ENCODE measurements at places on chromosomes 7 and 10.

- no peak for DNase-seq
These were observed 752 bp upstream of the ABCA13 start for GRCh38 chr7:48170506-48170905.

- no peak for DNase-seq
These were observed 126.3 kb downstream of the LRRC18 start for GRCh38 chr10:48813291-48813690.

DNA sequence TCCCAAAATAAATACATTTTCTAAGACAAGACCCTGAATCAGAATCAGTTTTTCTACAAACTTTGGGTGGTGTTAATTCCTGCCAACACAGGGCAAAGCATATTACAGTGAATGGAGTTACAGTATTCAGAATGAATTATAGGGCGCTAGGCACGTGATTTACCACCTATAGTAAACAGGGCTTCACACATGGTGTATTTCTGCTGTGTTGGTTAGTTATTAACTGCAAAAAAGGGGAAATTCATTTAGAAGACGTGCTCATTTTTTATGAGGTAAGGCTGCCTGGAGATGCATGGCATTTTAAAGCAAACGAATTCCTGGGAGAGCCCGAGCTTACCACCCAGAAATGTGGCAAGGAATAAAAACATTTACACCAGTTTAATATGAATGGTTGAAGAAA is 393.8 kb downstream of the LRMDA start:
- DNase-seq: no peak

DNA sequence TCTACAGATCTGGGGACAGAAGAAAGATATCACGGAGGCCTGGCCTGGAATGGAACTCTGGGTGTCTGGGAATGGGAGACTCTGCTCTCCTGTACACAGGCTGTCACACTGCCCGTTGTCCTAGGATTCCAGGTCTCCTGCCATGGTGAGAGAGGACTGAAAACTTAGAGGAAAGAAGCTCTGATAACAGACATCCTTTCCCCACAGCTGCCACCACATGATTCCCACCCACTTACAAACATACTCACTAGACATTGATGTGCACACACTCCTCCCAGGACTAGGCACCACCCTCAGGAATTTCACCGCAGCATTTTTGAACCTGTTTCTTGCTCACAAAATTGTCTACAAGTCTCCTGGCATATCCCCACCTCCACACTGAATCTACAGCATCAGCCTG is 5.7 kb downstream of the ZNF92 start:
- DNase-seq: no peak

- peak; percentile 93 for DNase-seq
These were observed 525.8 kb downstream of the KIF20B start for GRCh38 chr10:90227217-90227656.

DNA sequence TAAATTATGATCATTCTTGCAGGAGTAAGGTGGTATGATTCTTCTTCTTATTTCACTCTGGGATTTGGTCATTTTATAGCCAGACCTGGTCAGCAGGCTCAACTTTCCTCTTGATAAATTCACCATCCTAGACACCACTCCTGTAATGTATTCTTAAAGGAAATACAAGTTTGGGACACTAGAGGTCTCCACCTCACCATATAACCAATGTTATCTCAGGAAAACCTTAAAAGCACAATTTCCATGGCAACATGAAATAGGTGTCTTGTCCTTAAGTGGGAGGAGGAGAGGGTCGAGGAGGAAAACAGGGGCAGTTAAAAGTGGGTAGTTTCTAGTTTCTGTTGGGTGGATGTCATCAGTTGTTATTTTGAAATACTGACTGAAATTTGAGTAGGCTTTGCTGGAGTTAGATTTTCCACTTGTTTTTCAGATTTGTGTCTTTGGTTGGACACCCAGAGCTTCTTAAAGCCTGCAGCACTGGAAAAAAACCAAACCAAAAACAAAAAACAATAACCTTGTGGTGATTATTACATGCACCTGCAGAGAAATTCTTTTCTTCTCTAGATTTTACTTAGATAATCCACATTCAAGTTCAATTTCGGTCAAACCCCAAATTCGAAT is 163.1 kb downstream of the PRKCQ start:
- DNase-seq: peak; percentile 59

- DNase-seq: no peak
These were observed 241.5 kb upstream of the PTER start for GRCh38 chr10:16195178-16195769.

- DNase-seq: peak; percentile 72
These were observed 875.5 kb upstream of the SORCS1 start for GRCh38 chr10:108039821-108040584.

DNA sequence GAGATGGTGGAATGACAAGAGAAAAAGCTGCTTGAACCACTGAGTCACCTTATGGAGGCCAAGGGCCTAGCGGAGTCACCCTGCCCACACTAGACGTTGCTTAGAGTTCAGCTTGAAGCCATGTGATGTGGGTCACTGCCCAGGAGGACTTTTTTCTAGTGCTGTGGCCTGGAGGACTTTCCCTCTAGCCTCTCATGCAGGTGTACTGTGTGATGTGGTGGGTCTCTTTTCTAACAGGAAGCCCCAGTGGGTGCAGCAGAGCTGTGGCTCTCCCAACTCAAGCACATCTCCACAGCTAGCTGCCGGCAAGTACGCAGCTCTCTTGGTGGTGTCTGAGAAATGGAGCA is 13.6 kb downstream of the POR start:
- no peak for DNase-seq

DNA sequence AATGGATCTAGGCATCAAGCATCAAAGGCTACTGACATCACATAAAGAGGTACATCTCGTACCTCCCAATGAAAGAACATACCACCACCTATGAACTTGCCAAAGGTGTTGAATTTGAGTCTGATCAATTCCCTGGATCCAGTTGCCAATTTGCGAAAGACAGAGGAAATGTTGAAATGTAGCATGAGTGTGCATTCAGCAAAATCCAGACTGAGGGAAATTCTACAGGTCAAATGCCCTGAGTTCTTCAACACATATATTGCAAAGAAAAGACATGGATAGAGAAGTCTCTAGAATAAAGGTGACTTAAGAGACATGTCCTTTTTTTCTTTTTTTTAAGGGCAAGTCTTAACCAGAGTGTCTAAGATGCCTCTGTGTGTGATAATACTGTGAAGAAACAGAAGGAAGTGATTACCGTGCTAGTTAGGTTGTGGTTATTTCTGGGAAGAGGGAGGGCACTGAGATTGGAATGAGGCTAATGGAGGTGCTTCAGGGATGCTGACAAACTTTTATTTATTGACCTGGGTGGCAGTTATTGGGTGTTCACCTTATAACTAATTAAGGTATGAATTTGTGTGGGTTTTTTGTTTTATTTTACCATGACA is 128.7 kb downstream of the SAMD9 start:
- peak; percentile 51 for DNase-seq

- no peak for DNase-seq
These were observed 124.9 kb downstream of the ANLN start for GRCh38 chr7:36514289-36515243.

DNA sequence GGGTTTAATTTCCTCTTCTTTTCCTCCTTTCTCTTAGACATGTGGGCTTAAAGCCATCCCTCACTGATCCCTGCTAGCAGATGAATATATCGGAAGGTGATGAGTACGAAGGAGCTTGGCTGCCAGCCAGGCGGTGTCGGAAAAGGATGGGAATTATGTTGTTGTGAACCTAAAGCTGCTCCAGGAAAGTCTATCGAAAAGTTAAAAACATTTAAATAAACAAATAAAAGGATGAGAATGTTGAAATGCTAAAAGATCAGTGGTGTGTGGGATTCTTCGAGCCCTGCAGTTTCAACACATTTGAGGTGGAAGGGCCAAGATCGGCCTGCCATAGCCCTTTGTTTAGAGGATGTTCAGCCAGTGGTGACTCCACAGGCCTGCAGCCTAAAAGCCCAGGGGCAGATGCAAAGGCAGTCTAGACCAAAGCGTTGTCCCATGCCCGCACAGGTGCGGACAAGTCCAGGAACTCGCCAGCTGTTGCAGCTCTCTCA is 107.9 kb downstream of the JCAD start:
- DNase-seq: peak; percentile 97

- DNase-seq: no peak
These were observed 151.6 kb upstream of the CACNA2D1 start for GRCh38 chr7:82595176-82595575.

GRCh38 chr7:88003581-88003980 is 69.5 kb downstream of the ADAM22 start:
- no peak for DNase-seq

GRCh38 chr7:44309271-44310091 is 15.9 kb downstream of the CAMK2B start:
- DNase-seq: peak; percentile 52

DNA sequence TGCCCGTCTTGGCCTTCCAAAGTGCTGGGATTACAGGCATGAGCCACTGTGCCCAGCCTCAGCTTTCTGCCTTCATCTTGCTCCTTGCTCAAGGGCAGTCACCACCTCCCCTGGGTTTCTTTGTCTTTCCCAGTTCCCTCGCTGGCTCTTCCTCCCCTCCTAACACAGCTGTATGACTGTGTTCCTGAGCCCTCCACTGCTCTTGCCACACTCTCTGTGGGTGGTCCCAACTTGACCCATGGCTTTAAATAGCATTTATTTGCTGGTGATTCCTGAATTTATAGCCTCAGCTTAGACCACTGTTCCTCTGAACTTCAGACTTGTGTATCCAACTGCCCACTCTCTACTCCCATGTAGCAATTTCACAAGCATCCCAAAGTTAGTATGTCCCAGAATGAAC is 181.3 kb downstream of the BAMBI start:
- DNase-seq: no peak

DNA sequence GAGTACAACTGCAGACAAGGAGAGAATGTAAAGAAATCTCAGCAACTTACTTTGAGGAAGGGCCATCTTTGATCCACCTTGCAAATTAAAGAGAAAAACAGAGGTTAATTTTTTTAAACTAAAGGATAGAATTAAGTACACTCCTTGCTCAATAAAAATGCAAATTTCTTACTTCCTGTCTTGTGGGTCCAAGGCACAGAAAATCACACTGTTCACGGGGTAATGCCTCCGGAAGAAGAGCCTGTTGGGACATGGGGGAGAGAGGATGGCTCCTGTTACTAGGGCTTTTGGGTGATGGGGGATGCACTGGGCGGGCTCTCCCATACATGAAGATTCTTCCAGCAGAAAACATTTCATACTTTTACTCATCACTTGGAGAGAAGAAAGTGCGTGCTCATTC is 301.8 kb downstream of the TNS3 start:
- no peak for DNase-seq

DNA sequence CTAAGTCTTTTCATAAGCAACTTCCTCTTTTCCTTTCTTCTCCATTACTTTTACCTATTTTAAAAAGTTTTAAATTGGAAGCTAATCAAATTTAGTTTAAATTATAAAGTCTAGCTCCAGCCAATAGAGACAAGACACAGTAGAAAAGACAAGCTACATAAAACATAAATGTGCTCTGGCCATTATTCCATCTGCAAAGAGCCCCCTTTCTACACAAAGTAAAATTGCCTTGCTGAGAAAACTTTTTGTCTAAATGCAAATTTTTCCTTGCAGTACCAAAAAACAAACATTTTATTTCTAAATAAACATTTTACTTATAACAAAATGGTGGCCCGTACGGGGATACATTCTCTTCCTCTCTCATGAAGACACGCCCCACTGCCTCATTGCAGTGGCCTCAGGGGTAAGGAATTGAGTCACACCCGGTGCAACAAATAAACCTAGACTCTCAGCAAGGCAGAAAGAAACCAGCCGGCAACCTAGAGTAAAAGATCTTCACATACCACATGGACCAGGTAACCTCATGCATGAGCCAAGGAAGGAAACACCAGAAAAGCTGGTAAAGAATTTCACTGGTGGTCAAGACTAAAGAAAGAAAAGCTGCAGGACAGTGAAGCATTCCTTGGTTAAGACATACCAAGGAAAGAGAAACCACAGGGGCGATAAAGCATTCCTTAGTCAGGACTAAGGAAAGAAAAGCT is 71.6 kb upstream of the ZNF746 start:
- DNase-seq: peak; percentile 14

DNA sequence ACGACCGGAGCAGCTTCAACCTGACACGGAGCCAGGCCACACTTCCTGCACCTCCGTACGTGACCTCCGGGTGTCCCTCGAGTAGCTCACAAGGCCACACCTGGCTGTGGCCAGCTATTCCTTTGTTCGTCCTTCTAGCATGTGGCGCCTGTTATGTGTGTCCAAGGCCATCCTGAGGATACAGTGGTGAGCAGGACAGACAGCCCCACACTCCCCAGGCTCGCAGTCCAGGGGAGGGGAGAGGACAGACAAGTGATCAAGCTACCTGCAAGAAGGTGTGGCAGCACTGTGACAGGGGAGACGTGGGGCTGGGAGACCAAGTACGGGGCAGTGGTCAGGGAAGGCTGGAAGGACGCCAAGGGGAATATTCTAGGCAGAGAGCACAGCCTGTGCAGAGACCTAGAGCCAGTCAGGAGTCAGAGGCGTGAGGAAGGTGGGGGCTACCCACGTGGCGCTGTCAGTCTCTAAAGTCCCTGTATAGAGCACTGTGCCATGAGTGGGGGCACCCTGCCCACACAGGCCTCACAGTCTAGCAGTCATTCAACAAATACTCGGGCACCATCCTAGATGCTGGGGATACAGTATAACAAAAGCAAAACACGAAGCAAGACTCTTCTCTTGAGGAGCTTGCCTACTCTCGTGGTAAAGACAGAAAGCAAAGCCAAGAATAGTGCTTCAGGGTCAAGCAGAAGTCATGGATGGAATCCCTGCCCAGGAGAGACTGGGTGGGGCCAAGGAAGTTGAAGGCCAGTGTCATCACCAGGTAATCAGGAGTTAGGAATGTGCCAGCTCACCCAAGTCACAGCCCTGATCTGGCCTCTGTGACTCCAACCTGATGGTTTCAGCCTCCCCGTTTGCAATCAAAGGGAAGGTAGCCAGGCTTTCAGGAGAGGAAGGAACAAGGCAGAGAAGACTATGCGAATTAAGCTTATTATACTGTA is 58.6 kb downstream of the PROSER2 start:
- DNase-seq: peak; percentile 93

- DNase-seq: no peak
These were observed 557 bp upstream of the TAX1BP1 start for GRCh38 chr7:27739301-27739908.

DNA sequence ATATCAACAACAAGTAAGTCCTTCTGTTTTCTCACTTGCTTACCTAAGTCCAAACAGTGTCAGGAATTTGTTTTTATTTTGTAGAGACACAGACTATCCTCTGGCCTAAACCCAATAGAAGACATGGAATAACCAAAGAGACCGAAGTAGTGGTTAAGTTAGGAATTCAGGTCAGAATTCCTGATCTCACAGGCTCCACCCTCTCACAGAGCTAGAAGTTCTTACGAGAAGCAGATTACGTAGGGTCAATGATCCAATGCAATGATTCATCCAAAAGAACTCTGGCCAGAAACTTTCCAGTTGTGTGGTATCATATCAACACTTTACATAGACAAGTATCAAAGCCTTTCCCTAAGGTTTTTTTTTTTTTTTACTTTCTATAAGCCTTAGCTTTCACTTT is 73.8 kb downstream of the IQUB start:
- DNase-seq: peak; percentile 64

- no peak for DNase-seq
These were observed 106.2 kb downstream of the RTKN2 start for GRCh38 chr10:62162261-62162981.

DNA sequence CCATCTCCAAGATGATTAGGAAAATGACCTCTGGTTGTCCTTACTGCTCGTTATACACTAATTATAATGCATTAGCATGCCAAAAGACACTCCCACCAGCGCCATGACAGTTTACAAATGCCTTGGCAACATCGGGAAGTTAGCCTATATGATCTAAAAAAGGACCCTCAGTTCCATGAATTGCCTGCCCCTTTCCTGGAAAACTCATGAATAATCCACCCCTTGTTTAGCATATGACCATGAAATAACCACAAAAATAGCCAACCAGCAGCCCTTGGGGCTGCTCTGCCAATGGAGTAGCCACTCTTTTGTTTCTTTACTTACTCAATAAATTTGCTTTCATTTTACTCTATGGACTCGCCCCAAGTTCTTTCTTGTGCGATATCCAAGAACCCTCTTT is 41.6 kb upstream of the KCNMA1 start:
- no peak for DNase-seq
